Urinary bladder (tissue), 4 donors: ENCODE measurements at places on chromosomes 11 and 22.

DNA sequence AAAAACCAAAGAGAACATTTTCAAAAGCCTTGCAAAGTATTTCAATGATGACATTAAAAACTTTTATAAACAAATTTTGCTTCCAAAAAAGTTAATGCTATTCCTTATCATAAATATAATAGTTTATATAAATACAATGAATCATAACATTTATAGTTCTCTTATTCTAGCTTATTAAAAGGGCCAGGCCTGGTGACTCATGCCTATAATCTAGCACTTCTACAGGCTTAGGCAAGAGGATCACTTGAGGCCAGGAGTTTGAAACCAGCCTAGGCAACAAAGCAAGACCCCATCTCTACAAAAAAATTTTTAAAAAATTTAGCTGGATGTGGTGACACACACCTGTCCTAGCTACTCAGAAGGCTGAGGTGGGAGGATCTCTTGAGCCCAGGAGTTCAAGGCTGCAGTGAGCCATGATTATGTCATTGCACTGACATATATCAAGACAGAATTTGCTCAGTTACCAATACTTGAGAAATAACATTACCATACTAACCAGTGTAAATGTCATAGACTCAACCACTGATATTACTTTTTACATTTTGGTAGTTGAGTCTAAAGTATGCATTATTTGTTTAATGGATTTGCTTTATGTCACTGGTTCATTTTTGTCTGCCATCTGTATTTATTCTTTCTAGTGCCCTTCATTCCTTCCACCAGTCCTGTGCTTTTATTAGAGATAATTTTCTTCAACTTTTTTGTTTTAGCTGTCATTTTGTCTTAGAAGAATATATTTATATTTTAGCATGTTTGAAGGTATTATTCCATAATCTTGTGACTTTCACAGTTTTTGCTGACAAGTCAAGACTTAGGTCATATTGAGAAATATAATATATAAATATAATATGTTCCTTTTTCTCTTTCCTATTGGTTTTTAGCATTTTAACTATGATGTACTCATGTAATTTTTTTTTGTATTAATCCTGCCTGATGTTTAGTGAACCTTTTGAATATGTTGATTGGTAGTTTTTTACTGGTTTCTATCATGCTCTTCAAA lies 56.2 kb downstream of the CYP2R1 start:
- no peak for DNase-seq

- DNase-seq = no peak
These were observed 235.4 kb downstream of the METTL15 start for GRCh38 chr11:28343304-28344233.

GRCh38 chr22:32536352-32536751 lies 61.7 kb downstream of the FBXO7 start:
- DNase-seq = no peak

- DNase-seq = no peak
These were observed 170.2 kb downstream of the BUD13 start for GRCh38 chr11:116602637-116602942.

GRCh38 chr22:23400286-23400981 lies 179.7 kb downstream of the IGLL1 start:
- no peak for DNase-seq

DNA sequence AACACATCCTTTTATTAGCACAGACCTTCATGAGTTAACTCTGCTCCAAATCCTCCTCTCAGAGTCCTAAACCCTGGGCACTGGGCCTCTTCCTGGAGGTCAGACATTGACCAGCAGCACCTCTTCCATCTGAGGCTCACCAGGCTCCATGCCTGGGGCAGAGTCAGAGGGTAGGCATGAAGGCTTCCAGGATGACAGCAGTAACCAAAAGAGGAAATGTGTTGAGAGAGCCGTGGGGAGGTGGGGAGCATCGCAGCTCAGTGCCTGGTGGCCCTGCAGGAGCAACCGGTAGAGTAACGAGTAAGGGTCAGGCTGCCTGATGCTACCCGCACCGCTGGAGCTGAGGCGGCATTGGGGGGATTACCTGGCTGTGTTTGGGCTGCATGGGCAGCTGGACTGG lies 9.4 kb upstream of the NAV2 start:
- no peak for DNase-seq

- DNase-seq = no peak
These were observed 13.7 kb upstream of the A4GALT start for GRCh38 chr22:42734406-42734805.

DNA sequence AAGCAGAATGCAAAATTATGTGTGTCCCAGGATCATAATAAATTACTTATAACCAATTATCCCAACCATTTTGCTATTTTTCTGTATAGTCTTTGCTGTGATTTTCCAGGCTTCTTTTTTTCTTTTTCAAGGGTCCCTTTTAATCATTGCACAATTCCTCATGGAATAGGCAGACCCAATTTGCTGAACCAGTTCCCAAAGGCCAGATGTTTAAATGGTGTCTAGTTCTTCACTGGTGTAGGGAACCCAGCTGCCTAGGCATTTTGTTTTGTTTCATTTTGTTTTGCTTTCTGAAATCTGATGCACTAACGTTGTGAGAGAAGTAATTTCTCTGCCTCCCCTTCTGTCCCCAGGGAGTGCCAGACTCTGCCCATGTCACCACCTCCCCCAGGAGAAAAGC lies 60.4 kb downstream of the CHST1 start:
- DNase-seq = no peak
